ENCODE measurements at places on chromosomes 4 and X.

DNA sequence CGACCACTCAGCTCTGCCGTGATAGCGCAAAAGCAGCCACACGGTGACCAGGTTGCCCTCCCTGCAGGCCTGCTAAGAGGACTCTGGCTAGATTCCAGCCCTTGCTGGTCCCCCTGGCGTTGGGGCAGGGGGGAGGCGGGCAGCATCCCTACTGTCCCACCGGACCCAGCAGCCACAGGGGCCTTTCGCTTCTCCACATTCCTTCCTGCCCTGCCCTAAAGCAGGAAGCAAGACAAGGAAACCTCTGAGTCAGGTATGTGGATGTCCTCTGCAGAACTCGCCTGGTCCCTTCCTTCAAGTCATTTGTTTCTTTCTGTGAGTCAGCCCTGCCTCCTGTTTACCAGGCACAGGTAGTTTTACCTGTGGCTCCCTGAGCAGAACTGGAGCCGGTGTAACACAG is 60.2 kb upstream of the CLDN34 start:
- no peak for DNase-seq

- no peak for DNase-seq
Measured at GRCh38 chr4:184897895-184898294, 72.1 kb upstream of the ACSL1 start.

DNA sequence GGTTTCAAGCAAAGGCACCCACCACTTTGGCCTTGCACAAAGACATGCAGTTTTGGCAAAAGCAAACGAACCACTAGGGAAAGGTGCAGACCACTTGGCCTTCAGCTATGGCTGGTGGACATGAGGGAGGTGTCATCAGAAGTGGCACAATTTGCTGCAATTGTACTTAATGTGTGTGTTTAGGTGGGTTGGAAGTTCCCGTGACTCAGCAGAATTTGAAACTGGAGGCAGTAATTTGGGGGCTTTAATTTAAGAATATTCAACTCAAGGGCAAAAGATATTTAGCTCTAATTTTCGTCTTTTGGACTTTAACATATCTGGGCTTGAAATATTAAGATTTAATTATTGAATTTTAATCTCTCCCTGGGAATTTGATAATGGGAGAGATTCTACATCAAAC is 115.6 kb upstream of the NOCT start:
- DNase-seq, result no peak

DNA sequence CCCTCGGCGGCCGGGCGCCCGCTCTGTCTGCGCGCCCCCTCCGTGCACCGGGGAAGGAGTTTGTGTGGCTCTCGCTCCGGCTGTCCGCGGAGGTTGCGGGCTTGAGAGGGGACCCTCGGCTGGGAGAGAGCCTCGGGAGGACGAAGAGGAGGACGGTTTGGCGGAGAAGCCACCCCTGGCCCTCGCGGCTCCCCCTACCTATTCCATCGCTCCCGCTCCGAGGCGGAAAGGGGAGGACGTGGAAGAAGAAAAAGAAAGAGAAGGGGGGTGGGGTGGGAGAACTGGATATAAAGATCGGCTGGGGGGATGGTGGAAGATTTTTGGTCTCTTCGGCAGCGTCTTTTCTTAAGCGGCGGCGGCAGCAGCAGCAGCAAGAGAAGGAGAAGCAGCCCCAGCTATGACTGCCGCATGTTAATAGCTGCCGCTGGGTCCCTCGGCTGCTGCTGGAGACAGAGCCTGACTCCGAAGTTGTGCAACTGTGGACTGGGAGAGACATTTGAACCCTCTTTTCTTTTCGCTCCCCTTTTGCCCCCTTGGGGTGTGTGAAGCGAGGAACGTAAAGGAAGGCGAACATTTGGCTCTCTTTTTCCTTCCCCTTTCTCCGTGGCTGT is 895 bp downstream of the ADGRL3 start:
- DNase-seq, result no peak

- DNase-seq, result no peak
Measured at GRCh38 chr4:8691151-8691775, 98.7 kb downstream of the CPZ start.

- DNase-seq, result no peak
Measured at GRCh38 chrX:10087391-10087790, 69.4 kb upstream of the CLCN4 start.

DNA sequence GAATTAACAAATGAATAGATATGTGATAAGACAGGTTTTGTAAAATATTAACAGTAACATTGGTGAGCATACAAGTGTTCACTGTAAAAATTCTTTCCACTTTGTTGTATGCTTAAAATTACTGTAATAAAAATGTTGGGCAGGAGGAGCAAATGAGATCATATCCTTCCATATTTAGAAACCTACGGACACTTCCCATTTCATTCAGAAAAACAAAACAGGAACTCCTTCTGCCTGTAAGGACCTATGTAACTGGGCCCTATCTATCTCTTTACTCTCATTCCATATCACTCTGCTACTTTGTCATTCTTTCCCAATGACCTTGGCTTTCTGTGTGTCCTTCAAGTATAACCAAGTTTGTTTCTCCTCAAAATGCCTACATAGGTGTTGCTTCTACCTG is 53.7 kb upstream of the SLC39A8 start:
- no peak for DNase-seq

DNA sequence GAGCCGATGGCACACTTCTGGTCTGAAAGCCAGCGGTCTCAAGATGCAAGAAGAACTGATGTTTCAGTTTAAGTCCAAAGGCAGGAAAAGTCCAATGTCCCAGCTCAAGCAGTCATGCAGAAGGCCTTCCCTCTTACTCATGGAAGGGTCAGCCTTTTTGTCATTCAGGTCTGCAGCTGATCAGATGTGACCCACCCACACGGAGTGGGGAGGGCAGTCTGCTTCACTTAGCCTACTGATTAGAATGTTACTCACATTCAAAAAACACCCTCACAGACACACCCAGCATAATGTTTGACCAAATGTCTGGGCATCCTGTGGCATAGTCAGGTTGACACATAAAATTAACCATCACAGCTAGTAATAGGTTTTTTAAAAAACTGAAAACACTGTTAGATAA is 6.6 kb downstream of the HCCS start:
- DNase-seq, result no peak

GRCh38 chrX:152735860-152736511 is 2.4 kb downstream of the MAGEA12 start:
- no peak for DNase-seq

GRCh38 chr4:105966051-105966450 is 70.8 kb downstream of the NPNT start:
- no peak for DNase-seq

- DNase-seq, result no peak
Measured at GRCh38 chr4:68272380-68272779, 26.9 kb upstream of the TMPRSS11B start.

DNA sequence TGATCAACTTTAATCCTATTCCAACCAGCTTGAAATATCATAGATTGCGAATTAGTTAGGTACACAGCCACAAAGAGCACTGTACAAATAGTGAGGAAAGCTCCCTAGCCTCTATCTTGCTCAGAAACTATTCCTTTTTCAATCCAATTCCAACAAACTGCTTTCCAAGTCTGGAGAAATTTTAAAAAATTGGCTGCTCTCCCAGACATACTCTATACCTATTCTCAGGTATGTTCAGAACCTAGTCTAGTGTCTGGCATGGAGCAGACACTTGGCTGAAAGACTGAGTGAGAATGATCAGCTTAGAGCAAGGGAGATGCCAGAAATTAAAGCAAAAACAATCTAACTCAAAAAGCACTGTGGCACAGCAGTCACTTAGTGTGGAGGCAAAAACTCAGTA is 105.9 kb downstream of the SLC10A7 start:
- no peak for DNase-seq

DNA sequence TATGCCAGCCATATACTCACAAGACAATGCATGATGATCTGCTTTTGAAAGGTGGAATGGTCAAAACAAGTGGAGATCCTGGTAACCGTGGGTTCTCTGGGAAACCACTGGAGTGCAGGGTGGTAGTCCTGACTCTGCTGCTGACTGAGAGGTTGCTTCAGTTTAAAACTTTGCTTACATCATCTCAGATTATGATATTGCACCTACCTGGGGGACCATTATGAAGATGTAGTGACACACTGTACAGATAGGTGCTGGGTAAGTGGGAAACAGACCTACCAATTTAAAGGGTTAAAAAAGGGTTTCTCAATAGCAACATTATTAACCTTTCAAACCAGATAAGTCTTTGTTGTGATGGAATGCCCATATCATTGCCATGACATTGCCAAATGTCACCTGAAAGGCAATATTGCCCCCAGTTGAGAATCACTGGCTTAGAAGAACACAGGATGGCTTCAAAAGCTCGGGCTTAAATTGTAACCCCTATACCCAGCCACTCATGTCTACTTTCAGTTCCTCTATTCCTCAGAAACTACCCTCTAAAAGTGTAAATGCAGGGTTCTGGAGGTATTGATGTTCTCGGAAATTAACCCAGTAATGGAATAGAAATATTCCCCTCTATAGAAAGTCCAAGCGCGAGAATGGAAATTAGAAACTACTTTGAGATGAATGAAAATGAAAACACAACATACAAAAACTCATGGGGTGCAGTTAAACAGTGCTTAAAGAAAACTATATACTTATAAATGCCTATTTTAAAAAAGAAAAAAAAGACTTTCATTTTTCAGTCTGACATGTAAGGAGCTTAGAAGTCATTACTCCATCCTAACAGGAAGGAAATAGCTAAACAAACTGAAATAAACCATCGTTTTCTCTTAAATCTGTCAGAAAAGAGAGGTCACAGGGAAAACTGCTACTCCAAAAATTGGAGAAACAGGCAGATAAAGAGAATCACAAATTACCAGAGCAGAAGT is 65.8 kb downstream of the ARHGEF6 start:
- DNase-seq, result no peak

- DNase-seq, result no peak
Measured at GRCh38 chr4:77151241-77151640, 5.8 kb upstream of the CCNG2 start.

All from CD4-positive, CD25-positive, alpha-beta regulatory T cell (primary cell).